DMS153 (cell line): ENCODE measurements at places on chromosomes 3 and 15.

GRCh38 chr3:128878556-128879124 is 780 bp upstream of the ACAD9 start:
- DNase-seq, result peak; percentile 1

- no peak for DNase-seq
Measured at GRCh38 chr3:52259035-52259434, 13.5 kb downstream of the PPM1M start.

- DNase-seq, result no peak
Measured at GRCh38 chr3:153911116-153911515, 210.1 kb upstream of the ARHGEF26 start.

- DNase-seq, result peak; percentile 15
Measured at GRCh38 chr15:85318048-85318731, 62.2 kb upstream of the AKAP13 start.

GRCh38 chr3:179622023-179622422 is 17.4 kb downstream of the NDUFB5 start:
- no peak for DNase-seq

- DNase-seq, result no peak
Measured at GRCh38 chr3:16768956-16769355, 115.8 kb upstream of the PLCL2 start.

- DNase-seq, result no peak
Measured at GRCh38 chr3:181555681-181556080, 156.0 kb upstream of the SOX2 start.

GRCh38 chr3:171803044-171803443 is 7.2 kb downstream of the PLD1 start:
- DNase-seq, result no peak
